PC-9 (cell line): ENCODE measurements at places on chromosomes 5 and 9. TPM values are rescaled to one million over a fixed set of nuclear protein-coding genes. Genes with fewer than 3 reads are reported as not detected.

Gene SUSD3
- 8.4 and 8.7 TPM in 2 replicates for total RNA-seq

GRCh38 chr5:35665096-35665495 is 47.4 kb downstream of the SPEF2 start:
- no peak for DNase-seq

- no peak for DNase-seq
These were observed 71.1 kb downstream of the MAPKAP1 start for GRCh38 chr9:125635888-125636287.

- no peak for DNase-seq
These were observed 4.5 kb downstream of the SLC36A1 start for GRCh38 chr5:151451626-151452520.
